ENCODE measurements at places on chromosomes 11 and 22.

GRCh38 chr11:12007769-12008737 is at the start of gene DKK3:
Gene DKK3 (minus strand): TSS chr11:12008626. CDS start chr11:12008582, 44 bp downstream.
- DNase-seq = peak; percentile 75

- no peak for DNase-seq
These were observed 357.0 kb downstream of the LRRC4C start for GRCh38 chr11:41102471-41102870.

DNA sequence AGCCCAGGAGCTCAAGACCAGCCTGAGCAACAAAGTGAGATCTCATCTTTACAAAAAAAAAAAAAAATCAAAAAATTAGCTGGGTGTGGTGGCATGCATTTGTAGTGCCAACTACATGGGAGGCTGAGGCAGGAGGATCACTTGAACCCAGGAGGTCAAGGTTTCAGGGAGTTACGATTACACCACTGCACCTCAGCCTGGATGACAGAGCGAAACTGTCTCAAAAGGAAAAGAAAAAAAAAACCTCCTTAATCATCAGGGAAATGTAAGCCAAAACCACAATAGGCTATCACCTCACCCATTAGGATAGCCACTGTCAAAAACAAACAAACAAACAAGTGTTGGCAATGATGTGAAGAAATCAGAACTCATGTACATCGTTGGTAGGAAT is 13.4 kb downstream of the DGCR2 start:
- no peak for DNase-seq

DNA sequence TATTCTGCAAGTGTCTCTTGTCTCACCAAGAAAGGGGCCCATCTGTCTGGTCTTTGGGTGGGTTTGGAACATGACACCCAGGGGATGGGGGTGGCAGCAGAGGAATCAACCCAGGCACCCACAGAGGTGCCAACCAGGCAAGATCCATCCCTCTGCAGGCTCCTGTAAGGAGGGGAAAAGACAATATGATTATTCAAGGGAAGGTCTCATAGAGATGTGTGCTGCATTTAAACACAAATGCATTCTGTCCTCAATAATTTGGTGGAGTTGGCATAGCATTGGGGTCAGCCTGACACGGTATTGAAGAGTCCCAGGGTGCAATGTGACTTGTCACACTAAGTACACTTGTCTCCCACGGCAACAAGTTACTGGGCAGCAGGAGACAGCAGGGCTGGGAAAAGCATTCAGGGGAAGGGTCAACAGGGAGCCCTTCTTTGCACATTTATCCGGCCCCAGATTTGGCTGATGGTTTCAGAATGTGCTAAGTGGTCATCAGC is 33.1 kb upstream of the SPON1 start:
- no peak for DNase-seq

- DNase-seq = no peak
These were observed 35.3 kb upstream of the TTLL12 start for GRCh38 chr22:43222262-43222661.

DNA sequence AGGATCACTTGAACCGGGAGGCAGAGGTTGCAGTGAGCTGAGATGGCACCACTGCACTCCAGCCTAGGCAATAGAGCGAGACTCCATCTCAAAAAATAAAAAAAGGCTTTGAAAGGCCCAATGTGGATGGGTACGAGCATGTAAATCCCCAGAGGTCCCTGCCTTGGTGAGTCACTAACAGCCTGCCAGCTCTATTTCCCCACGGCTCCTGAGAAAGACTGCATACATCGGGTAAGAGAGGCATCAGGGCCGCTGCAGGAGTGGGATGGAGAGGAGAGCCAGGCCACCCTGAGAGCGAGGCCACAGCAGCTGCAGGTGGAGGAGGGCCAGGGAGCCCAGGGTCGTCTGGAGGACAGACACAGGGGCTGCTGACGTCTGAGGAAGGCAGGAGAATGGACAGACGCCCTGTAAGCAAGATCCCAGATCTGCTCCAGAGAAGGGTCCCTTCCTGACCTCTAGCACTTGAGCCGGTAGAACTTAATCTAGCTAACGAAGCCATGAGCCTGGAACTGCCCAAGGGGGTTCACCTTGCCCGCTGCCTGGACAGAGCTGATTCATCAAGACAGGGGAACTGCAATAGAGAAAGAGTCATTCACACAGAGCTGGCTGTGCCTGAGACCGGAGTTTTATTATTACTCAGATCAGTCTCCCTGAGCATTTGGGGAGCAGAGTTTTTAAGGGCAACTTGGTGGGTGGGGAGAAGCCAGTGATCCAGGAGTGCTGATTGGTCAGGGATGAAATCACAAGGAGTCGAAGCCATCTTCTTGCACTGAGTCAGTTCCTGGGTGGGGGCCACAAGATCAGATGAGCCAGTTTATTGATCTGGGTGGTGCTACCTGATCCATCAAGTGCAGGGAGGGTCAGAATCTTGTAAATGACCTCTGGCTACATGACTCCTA is 5.1 kb upstream of the KRTAP5-9 start:
- no peak for DNase-seq

GRCh38 chr11:70057080-70057479 is 21.0 kb upstream of the ANO1 start:
- no peak for DNase-seq

- DNase-seq = no peak
These were observed 119.3 kb downstream of the ARFGAP2 start for GRCh38 chr11:47057365-47057764.

DNA sequence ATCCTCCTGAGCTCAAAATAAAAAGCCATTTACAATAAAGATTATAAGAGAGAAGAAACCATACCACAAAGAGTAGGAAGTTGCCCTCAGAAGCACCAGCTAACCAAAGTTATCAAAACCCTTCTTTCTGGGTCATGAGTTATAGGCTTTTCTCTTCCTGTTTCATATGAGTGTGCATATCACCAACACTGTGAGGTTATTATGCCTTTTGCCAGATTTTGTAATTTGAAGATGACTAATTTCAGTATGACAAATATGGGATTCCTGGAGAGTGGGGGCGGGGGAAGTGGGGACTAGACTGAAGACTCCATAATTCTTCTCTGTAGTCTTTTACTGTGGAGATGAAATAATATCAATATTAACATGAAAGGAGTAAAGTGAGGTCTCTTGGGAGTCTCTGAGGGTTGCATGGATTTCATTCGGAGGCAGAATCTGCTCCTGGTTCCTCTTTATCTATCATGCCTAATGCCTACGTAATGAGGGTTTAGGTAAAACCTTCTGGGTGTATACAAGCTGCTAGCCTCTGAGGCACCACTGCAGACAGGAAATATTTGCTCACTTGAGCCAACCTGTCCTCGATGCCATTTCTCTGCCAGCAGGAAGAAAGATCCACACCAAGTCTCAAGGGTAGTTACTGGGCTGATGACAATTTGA is 2.1 kb downstream of the LPXN start:
- DNase-seq = no peak

GRCh38 chr11:9001736-9002135 is 2.1 kb downstream of the NRIP3 start:
- DNase-seq = no peak

DNA sequence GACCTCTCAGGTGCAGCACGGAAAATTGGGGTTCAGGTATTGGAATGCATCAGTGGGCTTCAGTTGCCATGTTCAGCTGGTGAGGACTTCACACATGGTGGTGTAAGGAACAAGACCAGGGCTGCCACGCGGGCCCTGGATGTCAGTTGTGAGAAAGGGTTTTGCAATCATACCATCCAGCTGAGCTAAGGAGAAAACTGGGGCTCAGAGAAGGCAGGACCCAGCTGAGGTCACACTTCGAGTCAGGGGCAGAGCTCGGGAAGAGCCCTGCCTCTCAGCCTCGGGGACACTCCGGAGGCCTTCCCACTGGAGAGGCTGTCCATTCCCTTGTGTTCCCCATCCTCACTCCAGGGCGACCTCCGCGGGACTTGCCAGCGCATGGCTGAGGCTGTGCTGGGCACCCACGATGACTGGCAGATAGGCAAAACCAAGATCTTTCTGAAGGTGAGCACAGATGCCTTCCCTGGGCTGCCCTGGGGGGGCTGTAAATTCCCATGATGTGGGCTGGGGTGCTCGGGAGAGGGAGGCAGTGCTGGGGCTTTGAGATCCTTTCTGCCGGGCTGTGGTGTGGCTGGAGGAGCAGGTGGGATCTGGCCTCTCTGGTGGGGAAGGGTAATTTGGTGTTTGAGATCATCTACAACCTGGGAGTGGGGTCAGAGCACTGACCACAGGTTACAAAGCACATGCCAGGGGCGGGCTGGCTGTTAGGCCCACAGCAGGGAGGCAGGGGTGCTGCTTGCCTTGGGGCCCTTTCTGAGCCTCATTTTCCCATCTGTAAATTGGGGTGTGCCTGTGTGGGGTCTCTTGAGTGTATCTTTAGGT is 47.2 kb downstream of the MYO7A start:
- DNase-seq = no peak

GRCh38 chr22:17846326-17846992 is 72.2 kb upstream of the BID start:
- no peak for DNase-seq

GRCh38 chr11:118876286-118876685 is 7.4 kb upstream of the CXCR5 start:
- no peak for DNase-seq

DNA sequence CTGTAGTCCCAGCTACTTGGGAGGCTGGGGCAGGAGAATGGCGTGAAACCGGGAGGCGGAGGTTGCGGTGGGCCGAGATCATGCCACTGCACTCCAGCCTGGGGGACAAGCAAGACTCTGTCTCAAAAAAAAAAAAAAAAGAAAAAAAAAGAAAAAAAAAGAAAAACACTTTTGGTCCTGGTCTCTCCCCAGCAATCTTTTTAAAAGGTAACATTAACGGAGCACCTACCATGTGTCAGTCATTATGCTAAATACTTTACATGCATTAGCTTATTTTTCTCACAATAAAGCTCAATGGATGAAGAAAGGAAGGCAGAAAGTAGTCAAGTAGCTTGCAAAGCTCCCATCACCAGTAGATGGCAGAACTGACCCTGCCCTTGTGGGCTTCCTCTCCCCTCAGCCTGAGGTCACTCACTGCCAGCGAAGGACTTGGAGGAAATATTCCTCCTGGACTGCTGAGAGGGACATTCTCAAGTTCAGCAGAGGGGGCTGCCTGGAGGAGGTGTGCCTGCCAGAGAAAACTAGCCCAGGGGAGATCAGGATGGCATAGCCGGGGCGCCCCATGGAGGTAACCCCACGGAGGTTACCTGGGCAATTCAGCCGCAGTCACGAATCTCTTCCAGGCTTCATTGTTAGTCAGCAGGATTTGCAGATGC is 15.5 kb downstream of the APOL3 start:
- DNase-seq = peak; percentile 70

DNA sequence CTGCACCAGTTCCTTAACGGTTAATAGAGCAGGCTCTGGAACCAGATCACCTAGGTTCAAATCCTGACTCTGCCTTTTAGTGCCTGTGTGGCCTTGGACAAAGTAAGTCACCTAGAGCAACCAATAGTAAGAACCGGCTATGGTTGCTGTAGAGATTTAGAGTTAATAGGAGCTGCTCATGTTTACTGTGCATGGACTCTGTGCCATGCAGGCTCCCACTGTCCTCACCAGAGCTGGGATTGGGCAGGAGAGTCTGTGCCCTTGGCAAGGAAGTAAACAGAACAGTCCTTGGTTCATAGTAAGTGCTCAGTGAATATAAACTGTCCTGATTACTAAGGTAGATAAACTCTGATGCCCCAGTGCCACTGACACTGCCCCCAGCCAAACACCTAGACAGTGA is 1.4 kb upstream of the TP53I11 start:
- no peak for DNase-seq

DNA sequence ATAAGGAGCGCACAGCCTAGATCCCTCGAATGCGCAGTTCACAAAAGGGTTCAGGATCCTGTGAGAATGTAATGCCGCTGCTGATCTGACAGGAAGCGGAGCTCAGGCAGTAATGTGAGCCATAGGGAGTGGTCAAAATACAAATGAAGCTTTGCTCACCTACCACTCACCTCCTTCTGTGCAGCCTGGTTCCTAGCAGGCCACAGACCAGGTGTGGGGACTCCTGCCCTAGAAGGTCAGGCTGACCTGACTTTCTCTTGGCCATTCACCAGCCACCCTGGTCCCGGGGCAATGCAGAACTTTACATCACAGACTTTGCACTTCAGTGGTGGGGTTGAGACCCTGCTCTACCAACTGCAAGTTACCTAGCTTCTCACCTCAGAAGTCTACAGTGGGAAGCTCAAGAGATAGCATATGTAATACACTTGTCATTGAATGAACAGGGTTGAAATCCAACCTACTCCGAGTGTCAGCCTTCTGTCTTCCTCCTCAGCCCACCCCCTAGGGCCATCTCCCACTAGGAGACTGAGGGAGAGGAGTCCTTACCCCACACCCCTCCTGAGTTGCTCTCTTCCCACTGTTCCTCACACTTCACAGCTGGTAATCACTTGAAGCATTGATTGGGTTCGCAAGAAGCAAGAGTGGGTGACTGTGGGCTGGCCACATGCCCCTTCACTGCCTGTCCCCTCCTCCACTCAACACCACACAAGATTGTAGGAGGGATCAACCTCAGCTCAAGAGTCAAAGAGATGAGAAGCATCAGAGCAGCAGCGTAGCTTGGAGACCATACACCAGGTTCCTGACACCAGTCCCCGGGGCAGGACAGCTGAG is 2.0 kb upstream of the KCNJ1 start:
- no peak for DNase-seq

- no peak for DNase-seq
These were observed 100.3 kb downstream of the PDE2A start for GRCh38 chr11:72573855-72574445.

DNA sequence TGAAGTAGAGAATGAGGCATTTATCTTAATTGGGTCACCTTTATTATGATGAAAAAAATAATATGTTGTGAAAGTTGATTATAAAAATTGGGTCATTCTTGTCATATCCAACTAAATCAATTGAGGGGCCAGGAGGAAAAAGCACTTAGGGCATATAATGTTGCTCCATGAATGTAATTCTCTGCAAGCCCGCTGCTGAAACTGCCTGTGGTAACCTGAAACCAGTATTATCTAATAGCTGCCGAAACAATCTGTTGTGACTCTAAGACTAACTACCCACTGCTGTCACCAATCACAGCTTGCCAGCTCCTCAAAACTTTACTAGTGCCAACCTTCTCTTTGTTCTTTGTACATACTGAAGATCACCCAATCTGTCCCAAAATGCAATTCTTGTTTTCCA is 115.8 kb downstream of the ATG16L2 start:
- no peak for DNase-seq

DNA sequence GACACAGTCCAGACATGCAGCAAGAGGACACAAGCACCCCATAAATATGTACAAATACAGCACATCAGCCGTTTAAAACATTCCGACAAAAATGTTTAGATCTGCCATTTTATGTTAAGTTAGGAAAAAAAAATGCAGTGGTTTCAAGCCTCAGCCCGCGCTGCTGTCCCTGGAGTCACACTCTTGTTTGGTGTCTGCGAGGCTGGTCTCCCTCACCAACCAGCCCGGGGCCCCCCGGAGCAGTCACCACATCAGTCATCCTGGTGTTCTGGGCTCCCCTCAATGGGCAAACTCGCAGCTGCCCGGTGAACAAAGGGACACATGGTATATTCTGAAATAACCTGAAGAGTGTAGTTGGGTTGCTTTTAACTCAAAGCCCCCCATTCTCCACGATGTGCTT is 1022.2 kb downstream of the BRD1 start:
- no peak for DNase-seq
